Amygdala (tissue), 56 donors: ENCODE measurements at places on chromosomes 7 and 10.

GRCh38 chr7:37784015-37784414, 64.4 kb upstream of the NME8 start:
- no peak for DNase-seq

DNA sequence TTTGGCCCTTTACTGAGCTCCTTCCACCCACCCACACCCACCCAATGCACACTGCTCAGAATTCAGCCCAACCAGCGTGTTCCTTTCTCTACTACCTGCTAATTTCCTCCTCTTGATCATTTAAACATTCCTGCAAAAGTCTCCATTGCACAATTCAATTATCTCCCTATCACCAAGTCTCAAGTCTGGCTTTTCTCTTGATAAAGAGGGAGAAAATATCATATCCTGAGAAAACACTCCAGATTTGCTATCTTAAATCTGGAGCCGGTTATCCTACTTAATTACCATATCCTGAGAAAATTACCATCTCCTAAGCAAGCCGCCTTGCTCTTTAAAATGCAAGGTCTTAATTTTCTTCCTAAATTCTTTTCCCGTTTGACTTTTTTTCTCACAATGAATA, 505.5 kb downstream of the XPNPEP1 start:
- no peak for DNase-seq

GRCh38 chr7:75925717-75926435, 10.9 kb downstream of the POR start:
- DNase-seq: no peak

DNA sequence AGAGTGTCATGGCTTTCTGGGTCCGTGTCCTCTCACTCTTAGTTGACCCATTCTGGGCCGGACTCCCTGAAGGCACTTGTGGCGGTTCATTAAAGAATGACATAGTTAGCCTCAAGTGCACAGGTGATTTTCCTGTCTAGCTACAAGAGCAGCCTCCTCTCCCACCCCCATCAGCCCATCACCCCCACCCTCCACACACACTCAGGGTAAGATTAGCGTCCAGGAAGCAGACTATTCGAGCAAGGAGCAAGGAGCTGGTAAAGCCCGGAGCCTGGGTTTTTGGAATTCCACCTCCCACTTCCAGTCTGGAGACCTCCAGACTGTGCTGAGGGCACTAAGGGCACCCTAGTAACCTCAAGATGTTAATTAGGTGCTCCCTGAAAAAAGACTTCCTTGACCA, 39.5 kb downstream of the TACR2 start:
- DNase-seq: no peak

- DNase-seq: no peak
Observed at GRCh38 chr10:10814069-10814468, 203.6 kb upstream of the CELF2 start.

GRCh38 chr7:140928491-140929309, 4.0 kb upstream of the BRAF start:
- no peak for DNase-seq

- no peak for DNase-seq
Observed at GRCh38 chr7:68547799-68548198, 1050.5 kb upstream of the AUTS2 start.

GRCh38 chr7:141590666-141591065, 39.5 kb downstream of the AGK start:
- no peak for DNase-seq

DNA sequence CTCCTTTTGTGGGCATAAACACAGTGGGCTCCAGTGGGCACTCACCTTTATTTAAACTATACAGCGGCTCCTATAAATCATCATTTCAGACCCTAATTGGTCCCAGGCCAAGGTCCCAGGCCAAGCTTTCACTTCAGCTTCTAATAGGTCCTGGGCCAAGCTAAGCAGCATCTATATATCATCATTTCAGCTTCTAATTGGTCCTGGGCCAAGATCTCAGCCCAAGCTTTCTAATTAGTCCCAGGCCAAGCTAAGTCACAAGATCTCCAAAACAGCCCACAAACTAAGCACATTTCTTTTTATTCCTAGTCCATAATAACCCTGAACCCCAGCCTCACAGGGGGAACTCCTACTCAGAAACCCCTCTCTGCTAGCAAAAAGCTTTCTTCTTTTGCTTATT, 47.1 kb downstream of the ZNF680 start:
- no peak for DNase-seq

DNA sequence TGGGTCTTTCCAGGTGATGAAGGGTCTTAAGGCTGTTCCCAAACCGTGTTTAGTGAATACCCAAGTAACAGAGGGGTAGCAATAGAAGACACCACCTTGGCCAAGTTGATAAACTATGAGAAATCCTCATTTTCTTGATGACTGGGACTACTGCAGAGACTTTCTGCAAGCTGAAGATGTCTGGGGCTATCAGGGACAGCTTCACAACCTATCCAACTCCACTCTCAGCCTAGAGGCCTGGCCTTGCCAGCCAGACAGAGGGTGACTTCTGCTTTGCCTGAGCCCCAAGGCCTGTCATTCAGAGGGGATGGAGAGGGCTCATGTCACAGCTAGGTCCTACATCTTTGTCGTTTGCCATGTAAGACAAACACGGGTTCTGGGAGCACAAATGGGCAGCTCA, 255.9 kb upstream of the GRB10 start:
- no peak for DNase-seq

GRCh38 chr10:17151716-17152115, 22.1 kb upstream of the CUBN start:
- no peak for DNase-seq

DNA sequence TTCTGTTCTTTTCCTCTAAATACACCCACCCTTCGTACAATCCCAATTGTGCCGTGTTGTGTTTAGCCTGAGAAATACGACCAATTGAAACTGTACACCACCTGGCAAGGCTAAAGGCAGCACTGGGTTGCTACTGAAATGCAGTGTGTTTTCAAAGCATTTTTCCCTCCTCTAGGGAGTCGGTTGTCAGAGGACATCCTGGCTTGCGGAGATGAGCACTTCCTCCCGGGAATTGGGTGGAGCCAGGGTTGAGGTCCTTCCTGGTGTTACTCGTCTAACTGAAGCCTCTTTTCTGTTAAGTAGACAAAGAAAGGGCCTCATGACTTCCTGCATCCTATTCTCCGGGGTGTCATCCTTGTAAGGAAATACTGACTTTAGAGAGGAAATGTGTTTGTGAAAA, 133.5 kb downstream of the MTPAP start:
- DNase-seq: no peak

DNA sequence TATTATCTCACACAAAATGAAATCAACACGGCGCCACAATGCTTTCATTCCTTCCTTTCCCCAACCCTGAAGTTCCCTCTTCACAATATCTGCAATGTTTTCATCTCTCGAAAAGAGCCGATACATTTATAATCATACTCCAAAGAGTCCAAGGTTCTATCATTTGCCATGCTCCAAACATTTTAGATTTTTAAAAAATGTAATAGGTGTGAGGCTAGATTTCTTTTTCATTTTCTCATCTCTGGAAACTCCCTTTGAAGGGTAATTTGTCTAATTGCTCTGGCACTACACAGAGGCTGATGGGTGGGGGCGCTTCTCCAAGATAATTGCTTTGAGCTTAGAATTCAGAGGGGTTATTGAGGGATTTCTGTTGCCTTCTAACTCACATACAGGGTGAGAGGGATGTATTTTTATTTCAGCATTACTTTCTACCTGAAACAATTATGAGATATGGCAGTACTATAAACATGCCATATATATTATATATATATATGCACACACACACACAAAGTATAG, 4.9 kb downstream of the DLX5 start:
- no peak for DNase-seq

- no peak for DNase-seq
Observed at GRCh38 chr7:89023877-89024276, 228.3 kb upstream of the TEX47 start.

GRCh38 chr7:106442476-106442875, 157.7 kb upstream of the NAMPT start:
- DNase-seq: no peak

DNA sequence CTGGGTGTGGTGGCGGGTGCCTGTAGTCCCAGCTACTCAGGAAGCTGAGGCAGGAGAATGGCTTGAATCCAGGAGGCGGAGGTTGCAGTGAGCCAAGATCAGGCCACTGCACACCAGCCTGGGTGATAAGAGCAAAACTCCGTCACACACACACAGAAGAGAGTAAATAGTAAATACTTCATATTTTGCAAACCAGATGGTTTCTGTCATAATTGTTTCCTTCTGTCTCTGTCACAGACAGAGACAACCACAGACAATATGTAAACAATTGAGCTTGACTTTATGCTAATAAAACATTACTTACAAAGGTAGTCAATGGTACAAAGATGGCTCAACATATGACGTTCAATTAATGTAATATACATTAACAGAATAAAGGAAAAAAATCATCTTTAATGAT, 83.7 kb downstream of the JMJD1C start:
- no peak for DNase-seq

- DNase-seq: no peak
Observed at GRCh38 chr7:112898432-112899290, 108.5 kb upstream of the TMEM168 start.

- DNase-seq: no peak
Observed at GRCh38 chr7:46679671-46680070, 758.6 kb upstream of the IGFBP3 start.

GRCh38 chr7:141551094-141551781, at the start of gene AGK:
Gene AGK (plus strand): TSS chr7:141551410. CDS start chr7:141555467, 4,057 bp downstream.
- DNase-seq: peak; percentile 76

DNA sequence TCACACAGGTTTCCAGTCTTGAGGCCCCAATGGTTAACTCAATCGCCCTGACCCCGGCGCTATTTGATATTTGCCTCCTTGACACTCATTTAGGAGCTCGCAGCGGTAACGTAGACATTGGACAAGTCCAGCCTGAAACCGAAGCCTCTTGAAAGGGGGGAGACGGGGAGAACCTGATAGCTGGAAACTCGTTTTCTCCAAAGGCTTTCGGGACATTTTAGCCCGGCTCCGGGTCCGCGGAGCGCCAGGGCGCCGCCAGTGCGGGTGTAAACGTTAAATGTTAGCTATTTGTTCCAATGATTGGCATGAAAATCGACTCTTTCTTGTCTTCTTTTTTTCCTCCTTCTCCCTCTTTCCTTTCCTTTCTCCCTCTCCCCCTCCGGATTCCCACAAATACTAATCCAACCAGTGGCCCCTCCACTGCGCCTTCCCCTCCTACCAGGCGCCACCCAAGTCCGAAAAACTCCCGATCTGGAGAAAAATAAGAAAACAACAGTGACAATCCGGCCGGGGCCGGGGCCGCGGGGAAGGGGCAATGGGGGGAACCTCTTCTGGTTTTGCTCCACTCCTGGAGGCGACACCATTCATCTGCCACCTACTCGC, 17.2 kb upstream of the GATA3 start:
- DNase-seq: no peak

- no peak for DNase-seq
Observed at GRCh38 chr7:79217468-79217867, 236.0 kb downstream of the MAGI2 start.

DNA sequence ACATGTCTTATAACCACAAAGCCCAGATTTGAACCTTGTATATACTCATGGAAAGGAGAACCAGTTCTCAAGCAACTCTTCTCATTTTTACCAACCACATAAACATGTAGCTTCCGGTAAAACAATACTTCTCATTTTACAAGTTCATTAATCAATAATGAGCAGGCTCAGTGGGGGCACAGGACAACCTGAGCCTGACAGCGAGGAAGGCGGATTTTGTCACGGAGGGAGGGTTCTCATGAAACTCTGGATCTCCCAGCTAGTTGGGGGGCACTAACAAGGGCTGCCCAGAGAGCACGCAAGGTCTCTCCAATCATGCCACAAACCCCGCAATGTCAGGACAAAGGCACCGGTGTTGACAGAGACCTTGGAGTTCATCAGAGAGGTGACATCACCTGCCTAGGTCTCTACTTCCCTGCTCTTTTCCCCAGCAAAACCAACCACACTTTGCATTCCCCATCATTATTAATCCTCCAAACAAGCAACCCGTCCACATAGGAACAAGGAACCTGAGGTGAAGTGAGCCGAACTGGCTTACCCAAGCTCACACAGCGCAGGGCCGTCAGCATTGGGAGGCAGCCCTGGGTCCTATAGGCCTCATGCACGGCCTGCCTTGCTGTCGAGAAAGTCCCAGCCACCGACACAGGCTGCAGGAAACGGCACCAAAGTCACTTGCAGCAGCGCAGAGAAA, 192.1 kb upstream of the KLF14 start:
- no peak for DNase-seq

GRCh38 chr7:150863946-150864345, 11.6 kb downstream of the AOC1 start:
- DNase-seq: no peak

DNA sequence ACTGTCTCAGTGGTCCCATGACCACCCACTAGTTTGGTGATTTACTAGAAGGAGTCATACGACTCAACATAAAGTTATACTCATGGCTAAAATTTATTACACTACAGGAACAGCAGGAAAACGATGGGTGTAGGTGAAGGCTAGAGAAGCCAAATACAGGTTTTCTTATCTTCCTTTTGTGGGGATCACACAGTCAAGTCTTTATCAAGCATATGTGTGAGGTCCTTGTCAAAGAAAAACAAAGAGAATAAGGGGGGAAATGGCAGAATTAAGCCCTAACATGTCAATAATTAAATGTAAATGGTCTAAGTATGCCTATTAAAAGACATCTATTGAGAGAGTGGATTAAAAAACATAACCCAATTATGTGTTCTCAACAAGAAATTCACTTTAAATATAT, 47.8 kb upstream of the UBN2 start:
- no peak for DNase-seq

GRCh38 chr10:86446440-86446839, 75.2 kb downstream of the WAPL start:
- no peak for DNase-seq

GRCh38 chr10:105956550-105956949, 1208.0 kb downstream of the SORCS1 start:
- DNase-seq: no peak

- no peak for DNase-seq
Observed at GRCh38 chr10:34520084-34520483, 295.0 kb downstream of the PARD3 start.

DNA sequence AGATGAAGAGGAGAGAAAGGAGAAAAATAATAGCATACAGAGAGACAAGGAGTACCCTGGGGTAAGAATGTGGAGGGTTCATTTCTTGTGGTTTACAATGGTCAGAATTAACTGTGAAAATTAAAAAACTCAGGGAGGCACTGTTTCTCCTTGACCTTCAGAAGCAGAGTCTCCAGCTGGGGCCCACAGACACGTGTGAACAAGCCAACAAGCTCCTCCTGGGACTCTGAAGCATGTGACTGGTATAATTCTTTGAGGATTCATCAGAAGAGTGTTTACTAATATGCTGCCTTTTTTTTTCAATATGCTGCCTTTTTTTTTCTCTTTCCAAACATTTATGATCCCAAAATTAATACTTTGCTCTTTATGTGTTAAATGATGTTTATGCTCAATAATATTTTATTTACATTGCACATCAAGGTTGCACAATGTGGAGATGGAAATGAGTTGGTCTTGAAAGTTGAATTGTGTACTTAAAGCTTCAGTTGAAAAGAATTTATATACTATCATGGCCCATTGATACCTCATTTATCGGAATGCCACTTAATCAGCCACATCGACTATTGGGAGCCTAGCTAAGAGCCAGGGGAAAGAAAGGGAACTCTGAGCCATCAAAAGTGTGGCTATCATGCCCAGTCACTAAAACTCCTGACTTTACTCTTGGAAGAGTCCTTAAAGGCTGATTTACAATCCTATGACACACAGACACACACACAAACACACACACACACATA, 134.7 kb upstream of the RHOBTB1 start:
- DNase-seq: no peak
